ENCODE measurements at places on chromosomes 5 and 9.

DNA sequence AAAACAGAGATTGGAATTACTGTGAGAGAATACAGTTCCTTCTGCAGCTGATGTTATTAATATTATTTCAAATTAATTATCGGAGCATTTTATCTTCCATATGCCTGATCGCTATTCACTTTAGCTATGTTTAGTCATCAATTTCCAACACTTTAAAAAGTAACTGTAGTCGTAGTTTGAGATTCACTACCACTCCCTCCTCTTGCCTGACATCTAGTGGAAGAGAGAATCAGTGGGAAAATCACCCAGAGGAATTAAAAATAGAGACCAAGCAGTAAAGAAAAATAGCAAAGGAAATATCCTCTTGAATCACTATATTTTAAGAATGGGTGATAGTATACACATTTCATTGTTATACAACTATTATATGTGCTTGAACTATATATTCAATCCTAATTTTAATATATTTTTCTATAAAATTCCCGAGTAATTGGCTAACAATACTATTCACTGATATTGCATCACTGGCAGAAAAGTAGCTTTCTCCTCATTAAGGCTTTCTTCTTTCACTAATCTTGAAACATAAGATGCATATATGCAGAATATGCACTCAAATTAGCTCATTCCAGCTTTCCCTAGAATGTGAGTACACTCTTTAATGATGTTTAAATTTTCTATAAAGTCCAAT lies 708.7 kb downstream of the CDH9 start:
- no peak overlapping the region for H3K27ac ChIP-seq
- H3K27me3 ChIP-seq = no peaks in the 10 kb centered on the region
- no peak overlapping the region for H3K4me3 ChIP-seq
- no peaks in the 10 kb centered on the region for H3K4me1 ChIP-seq
- no peak for DNase-seq
- H3K36me3 ChIP-seq = no peaks in the 10 kb centered on the region

DNA sequence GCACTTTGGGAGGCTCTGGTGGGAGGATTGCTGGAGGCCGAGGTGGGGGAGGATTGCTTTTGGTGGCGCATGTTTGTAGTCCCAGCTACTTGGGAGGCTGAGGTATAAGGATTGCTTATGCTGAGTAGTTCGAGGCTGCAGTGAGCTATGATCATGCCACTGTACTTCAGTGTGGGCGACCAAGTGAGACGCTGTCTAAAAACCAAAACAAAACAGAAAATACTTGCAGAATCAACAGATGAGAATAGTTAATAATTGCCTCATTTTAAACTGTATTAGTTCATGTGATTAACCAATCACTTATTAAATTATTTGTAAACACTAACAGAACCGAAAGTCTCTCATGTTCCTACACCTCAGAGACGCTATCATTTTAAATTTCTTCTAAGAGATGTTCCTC lies 118.1 kb downstream of the CCDC171 start:
- no peaks in the 10 kb centered on the region for H3K4me1 ChIP-seq
- no peaks in the 10 kb centered on the region for H3K27me3 ChIP-seq

GRCh38 chr9:18795947-18796671 lies 236.9 kb downstream of the SAXO1 start:
- no peak overlapping the region for H3K27ac ChIP-seq
- no peaks in the 10 kb centered on the region for H3K27me3 ChIP-seq
- no peak overlapping the region for H3K4me3 ChIP-seq
- no peaks in the 10 kb centered on the region for H3K4me1 ChIP-seq
- no peaks in the 10 kb centered on the region for H3K36me3 ChIP-seq

DNA sequence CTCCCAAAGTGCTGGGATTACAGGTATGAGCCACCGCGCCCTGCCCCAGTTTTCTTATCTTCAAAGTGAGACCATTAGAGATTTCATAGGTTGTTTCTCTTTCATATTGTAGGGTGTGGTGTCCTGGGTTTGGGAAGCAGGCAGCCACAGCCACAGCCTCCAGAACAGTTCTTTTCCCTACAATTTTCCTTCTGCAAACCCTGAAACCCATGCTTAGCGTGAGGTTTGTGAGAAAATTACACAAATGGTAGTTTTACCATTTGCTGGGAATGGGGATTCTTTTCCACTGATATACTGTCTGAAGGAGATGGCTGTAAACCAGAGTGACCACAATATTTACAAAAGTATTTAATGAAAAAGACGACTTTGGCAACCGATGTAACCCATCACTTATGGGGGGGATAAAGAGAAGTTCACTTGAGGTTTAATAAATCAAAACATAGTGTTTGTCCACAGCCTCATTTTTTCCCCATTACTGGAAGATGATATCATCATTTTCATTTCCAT lies 26.7 kb upstream of the ECM2 start:
- DNase-seq = no peak
- no peaks in the 10 kb centered on the region for H3K4me1 ChIP-seq
- H3K27ac ChIP-seq = no peak overlapping the region
- no peaks in the 10 kb centered on the region for H3K27me3 ChIP-seq

DNA sequence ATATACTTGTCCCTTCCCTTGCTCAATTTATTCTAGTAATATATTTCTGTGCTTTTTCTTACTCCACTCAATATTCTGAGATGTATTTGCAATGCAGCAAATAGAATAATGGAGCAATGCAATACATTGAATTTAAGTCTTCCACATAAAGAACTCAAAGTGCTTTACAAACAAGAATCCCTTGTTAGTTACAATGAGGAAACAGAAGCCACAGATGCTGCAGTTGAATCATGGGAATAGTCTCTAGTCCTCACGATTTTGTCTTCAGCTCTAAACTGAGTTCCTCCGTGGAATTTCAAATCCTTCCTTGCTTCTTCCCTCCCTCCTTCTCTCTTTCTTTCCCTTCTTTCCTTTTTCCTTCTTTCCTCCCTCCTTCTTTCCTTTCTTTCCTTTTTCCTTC lies 12.5 kb upstream of the TAS2R1 start:
- H3K27me3 ChIP-seq = no peaks in the 10 kb centered on the region
- H3K36me3 ChIP-seq = no peaks in the 10 kb centered on the region
- H3K4me1 ChIP-seq = no peaks in the 10 kb centered on the region
- no peak overlapping the region for H3K4me3 ChIP-seq
- no peak overlapping the region for H3K27ac ChIP-seq

GRCh38 chr5:135435467-135436330 lies 11.4 kb downstream of the DCANP1 start:
- no peak for DNase-seq
- H3K27ac ChIP-seq = no peak overlapping the region
- no peaks in the 10 kb centered on the region for H3K36me3 ChIP-seq
- H3K27me3 ChIP-seq = no peaks in the 10 kb centered on the region

DNA sequence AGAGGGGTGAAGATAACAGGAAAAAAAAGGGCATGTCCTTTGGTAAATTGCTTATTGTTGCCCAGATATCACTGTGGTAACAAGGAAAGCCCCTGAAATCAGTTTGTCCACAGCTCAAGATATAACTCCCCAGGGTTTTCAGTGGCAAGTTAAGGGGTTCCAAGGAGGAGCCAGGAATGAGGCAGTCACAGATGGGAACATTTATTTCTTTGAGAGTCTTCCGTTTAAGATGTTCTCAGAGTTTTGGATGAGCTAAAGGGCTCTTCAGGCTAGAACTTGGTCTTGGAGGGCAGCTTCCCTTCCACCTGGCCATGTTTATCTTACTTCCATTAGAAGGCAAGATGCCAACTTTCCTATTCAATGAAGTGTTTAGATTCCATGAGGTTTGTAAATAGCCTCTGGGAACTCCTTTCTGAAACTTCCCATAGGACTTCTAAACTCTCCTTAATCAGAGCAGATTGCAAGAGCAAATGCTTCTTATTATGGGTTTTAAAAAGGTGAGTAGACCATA lies 277.6 kb upstream of the TNC start:
- H3K27me3 ChIP-seq = no peaks in the 10 kb centered on the region
- no peaks in the 10 kb centered on the region for H3K4me1 ChIP-seq
- no peak for DNase-seq
- no peak overlapping the region for H3K27ac ChIP-seq

DNA sequence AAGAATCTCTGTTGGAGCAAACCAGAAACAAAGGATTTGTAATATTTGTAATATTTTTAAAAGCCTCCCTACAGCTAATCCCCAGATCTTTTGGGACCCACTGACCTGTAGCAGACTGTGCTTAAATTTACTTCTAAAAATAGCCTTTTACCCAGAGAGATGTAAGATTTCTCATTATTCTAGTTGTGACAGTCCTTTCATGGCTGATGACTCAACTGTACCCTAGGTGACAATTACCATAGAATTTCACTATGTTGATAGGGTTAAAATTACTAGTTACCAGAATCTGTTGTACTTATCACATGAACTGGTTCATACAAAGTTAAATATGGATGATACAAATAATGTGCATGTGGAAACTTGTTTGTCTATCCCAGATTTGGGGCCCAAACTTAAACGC lies 543.9 kb upstream of the SEMA6A start:
- H3K4me1 ChIP-seq = no peaks in the 10 kb centered on the region
- H3K4me3 ChIP-seq = no peak overlapping the region
- no peaks in the 10 kb centered on the region for H3K36me3 ChIP-seq
- H3K27me3 ChIP-seq = no peaks in the 10 kb centered on the region
- DNase-seq = no peak

DNA sequence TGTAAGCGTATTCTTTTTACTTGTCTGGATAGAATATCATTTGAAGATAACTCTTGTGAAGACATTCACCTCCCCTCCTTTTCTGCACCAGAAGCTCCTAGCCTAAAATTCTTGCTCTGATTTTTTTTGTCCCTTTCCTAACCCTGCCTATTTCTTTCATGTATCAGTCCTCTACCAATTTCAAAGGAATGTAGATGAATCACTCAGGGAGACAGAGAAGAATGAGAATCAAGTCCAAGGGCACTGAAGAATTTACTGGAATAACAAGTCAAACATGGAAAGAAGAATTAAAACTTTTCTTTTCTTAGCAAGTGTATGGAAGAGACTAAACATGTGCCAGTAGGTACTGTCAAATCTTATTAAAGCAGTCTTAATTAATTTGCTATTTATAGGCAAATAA lies 618.7 kb downstream of the DNAH5 start:
- no peak for DNase-seq
- H3K27me3 ChIP-seq = no peaks in the 10 kb centered on the region
- no peaks in the 10 kb centered on the region for H3K4me1 ChIP-seq
- H3K36me3 ChIP-seq = no peaks in the 10 kb centered on the region
- no peak overlapping the region for H3K27ac ChIP-seq
- H3K4me3 ChIP-seq = no peak overlapping the region

DNA sequence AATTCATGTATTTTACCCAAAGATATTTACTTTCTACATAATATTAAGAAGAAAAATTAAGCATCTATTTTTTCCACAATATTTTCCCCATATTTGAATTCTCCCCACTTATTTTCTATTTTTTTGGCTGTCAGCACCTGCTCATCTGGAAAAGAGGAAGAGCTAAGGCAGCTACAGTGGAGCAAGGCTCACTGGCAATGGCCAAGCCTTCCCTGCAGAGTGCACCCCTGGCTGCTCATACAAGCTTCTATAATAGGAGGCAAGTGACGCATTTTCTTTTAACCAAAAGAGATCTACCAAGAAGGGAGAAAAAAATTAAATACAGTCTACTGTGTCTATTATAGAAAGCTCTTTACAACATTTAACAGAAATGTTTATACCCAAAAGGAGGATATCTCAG lies 72.5 kb downstream of the AUH start:
- H3K27me3 ChIP-seq = no peaks in the 10 kb centered on the region
- no peak for DNase-seq
- H3K27ac ChIP-seq = no peak overlapping the region
- no peak overlapping the region for H3K4me3 ChIP-seq
- H3K36me3 ChIP-seq = peaks cover 17% of the 10 kb centered on the region
